ENCODE measurements at places on chromosomes 11 and 22.

DNA sequence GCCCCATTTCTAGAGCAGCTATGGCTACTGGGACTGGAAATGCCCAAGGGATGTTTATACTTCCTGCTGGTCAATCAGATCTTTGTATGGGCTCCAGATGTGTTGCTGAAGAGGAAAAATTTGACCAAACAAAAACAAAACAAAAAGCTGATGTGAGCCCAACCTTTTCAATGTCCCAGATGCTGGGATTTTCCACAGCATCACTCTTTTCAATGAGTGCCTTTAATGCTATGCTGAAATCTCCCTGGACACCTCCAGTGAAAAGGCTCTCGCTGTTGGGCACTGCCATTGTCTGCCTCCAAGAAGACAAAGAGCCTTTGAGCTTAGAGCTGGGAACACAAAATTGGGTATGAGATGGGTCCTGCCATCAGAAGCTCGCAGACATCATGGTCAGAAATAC lies 671.9 kb downstream of the NTM start:
- DNase-seq, result no peak

- DNase-seq, result no peak
Measured at GRCh38 chr11:36273110-36273509, 16.1 kb downstream of the COMMD9 start.

DNA sequence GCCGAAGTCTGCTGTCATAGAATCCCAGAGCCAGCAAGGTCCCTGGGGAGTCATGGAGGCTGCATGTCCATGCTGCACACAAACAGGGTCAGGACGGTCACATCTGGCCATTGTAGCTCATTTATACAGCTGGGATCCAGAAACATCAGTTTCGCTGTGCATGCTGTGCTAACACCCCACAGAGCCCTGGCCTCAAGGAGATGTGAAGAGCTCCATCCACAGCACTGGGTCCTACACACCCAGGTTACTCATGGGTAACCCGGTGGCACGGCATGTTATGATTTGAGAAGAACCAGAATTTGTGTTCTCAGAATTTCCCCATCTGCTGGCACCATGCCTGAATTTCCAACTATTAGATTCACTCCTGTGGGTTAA lies 146.3 kb upstream of the ARHGAP20 start:
- DNase-seq, result no peak

GRCh38 chr22:27865496-27865895 lies 53.6 kb downstream of the PITPNB start:
- DNase-seq, result no peak

DNA sequence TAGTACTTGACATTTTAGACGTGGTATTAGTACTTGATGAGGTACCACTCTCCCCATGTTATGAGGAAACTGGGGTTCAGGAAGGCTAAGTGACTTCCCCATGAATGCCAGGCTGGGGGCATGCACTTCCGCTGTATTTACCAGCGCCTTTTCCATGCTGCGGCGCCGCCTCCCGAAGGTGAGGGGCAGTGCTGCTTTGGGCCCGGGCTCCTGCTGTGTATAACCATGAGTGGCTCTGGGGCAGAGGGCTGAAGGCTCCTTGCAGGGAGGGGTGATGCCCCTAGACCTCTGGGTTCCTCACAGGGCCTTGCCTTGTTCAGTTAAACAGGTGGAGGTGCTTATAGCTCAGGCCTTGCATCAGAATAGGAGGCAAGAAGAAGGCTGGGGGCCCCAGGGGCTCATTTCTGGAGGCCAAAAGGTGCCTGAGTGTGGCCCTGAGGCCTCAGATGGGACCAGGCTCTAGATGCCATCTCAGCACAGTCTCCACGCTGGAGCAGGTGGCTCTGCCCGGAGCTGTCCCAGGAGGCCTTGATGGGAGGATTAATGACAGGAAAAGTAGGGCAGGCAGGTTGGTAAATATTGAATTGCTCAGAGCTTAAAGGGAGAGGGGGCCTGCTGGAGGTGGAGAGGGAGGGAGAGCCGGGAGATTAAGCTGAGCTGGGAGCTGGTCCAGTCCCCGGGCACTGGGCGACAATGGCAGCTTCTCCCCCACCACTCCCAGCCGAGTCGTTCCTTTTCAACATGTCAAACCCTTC lies 129.6 kb downstream of the CEP164 start:
- DNase-seq, result no peak

- no peak for DNase-seq
Measured at GRCh38 chr11:35009191-35009943, 92.9 kb downstream of the PDHX start.

DNA sequence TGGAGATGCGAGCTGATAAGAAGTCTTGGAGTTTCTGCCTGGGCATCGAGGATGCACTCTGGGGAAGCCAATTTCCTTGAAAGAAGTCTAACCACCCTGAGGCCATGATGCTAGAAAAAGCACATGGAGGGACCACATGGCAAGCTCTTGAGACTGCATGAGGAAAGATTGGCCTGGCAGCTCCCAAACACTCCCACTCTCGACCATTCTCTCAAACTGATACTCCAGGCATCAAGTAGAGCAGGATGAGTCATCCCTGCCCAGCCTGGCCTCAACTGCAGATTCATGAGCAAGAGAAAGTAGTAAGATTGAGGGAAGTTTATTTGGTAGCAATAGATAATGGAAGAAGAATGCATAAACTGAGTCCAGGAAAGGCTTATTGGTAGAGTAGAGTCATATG lies 194.3 kb downstream of the KIF18A start:
- DNase-seq, result no peak

DNA sequence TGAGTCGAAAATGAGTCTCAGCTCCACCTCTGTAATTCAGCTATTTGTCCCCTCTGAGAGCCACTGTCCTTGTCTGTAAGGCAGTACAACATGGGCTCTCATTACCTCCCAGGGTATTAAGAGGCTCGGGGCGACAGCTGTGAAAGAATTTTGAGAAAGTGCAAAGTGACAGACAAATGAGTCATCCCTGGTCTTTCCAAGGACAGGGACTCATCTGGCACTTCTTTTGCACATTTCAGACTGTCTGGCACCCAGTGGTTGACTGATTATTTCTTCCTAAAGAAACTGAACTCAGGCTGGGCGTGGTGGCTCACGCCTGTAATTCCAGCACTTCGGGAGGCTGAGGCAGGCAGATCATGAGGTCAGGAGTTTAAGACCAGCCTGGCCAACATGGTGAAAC lies 62.1 kb upstream of the ARFGAP3 start:
- DNase-seq, result no peak

DNA sequence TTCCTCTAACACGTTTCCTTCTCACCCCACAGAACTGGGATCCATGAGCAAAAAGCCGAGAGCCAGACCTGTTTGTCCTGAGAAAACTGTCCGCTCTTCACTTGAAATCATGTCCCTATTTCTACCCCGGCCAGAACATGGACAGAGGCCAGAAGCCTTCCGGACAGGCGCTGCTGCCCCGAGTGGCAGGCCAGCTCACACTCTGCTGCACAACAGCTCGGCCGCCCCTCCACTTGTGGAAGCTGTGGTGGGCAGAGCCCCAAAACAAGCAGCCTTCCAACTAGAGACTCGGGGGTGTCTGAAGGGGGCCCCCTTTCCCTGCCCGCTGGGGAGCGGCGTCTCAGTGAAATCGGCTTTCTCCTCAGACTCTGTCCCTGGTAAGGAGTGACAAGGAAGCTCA lies 24.0 kb downstream of the CD5 start:
- no peak for DNase-seq

GRCh38 chr22:37121887-37122591 lies 12.5 kb upstream of the TMPRSS6 start:
- peak; percentile 80 for DNase-seq

GRCh38 chr22:41537203-41537602 lies 7.1 kb downstream of the POLR3H start:
- DNase-seq, result no peak

DNA sequence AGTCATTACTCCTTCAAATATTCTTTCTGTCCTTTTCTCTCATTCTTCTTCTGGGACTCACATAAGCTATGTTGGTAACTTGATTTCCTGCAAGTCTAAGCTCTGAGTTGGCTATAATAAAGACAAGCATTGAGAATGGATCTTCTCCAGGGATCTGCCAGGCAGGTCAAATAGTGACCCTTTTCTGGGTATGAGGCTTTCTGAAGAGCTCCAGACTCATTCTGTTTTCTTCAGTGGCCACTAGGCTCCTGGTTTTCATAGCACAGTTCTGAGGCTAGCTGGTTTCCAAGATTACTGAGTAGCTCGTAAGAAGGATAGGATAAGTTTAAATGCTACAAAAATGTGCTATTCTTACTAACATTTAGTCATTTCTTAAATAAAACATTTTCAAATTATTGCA lies 38.3 kb downstream of the TMPRSS5 start:
- DNase-seq, result no peak

DNA sequence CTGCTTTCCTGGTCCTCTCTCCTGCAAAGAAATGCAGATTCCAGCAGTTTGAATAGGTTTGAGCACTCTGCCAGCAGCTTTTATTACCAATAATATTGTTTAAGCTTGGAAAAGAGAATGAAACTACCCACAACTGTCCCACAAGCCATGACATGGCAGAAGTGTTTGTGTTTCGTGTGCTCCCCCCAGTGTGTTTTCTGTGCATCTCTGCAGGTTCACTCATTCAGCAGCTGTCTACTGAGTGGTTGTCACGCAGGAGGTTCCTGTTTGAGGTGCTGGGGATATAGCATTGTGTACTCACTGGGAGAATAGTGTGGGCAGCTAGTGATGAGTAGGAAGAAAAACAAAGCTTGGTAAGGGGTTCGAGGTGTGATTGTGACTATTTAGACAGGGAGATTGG lies 55.3 kb upstream of the SUSD2 start:
- DNase-seq, result no peak

GRCh38 chr11:35997902-35998520 lies 54.1 kb downstream of the LDLRAD3 start:
- no peak for DNase-seq

DNA sequence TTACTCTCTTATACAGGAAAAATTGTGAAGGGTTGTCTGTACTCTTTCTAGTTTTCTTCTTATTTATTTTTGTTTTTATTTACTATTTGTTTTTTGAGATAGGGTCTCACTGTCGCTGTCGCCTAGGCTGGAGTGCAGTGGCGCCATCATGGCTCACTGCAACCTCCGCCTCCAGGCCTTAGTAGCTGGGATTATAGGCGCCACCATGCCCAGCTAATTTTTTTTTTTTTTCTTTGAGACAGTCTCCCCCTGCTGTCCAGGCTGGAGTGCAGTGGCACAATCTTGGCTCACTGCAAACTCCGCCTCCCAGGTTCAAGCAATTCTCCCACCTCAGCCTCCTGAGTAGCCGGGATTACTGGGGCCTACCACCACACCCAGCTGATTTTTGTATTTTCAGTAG lies 18.4 kb downstream of the CUL5 start:
- DNase-seq, result no peak

DNA sequence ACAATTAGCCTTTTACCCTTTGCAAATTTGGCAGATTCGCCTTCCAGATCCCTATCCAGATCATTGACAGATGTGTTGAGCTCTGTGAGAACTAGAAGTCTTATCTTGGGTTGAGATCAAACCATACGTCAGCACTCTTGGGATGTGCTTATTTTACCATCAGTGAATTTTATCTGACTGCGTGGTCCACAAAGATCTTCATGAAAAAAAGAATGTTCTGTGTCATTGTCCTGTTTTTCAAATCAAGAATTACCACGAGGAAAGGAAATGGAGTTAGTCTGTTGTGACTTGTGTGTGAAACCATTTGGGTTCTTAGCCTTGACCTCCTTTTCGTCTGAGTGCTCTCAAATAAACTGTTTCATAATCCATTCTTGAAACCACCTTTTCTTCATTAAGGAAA lies 86.2 kb upstream of the SORL1-AS1 start:
- no peak for DNase-seq

DNA sequence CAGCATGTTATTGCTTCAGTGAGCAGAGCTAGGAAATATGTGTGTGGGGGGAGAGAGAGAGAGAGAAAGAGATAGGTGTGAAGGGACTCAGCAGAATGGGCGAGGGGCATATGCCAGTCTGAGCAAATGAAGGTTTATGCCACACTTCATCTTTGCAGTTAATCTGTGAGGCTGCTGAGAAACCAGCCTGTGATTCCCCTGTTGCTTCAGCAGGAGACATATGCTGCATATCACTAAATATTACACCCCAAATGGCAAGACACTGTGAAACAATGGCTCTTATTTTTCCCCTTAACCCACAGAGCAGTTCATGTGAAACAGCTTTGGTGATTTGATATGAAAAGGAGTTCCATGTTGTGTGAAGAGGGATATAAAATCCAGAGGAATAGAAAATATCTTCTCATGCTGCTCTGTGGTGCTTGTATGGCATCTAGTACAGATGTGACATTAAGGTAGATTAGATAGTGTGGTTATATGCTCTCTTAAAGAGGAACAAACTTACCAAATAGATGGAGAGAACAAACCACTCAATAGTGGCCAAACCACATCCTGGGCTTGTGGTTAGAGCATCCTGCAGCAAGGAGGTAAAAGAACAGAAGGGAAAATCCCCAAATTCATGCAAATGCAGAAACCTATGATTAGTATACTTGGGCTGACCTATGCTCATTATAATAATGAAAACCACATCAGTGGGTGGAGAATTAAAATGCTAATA lies 864.2 kb downstream of the FAM181B start:
- peak; percentile 49 for DNase-seq

DNA sequence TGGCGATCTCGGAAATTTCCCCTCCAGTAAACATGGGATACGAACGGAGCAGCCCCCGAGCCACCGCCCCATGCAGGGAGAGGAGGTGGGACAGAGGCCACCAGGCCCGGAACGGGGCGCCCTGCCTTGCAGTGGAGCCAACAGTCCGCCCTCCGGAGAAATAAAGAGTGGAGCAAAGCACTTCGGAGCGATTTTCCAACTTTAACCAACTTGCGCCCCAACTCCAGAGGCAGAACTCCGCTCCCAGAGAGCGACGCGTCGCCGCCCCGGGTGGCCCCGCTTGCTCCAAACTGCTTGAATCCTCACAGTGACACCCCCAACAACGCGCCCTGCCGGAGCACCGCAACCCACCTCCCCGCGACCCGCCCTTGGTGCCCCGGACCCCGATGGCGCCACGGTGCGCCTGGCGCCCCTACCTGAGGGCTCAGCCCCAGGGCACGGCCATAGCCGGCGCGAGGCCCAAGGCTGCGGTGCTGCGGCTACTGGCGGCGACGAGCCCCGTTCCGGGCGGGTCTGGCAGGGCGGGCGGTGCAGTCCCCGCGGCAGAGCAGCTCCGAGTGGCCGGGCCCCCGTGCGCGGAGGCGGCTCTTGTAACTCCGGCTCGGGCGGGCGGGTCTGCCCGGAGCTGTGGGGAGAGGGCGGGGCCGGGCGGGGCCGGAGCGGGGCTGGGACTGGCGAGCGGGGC lies at the start of gene AHNAK:
Gene AHNAK, minus strand, starts transcription at position 563 of the 685 bp plus-strand sequence. CDS start 10,708 bp downstream, outside the sequence.
- DNase-seq, result no peak

GRCh38 chr22:36954251-36955014 lies 41.0 kb downstream of the CSF2RB start:
- DNase-seq, result no peak

GRCh38 chr11:6127881-6128280 lies 20.4 kb downstream of the OR56B4 start:
- DNase-seq, result no peak

GRCh38 chr22:40367342-40367741 lies 3.1 kb upstream of the SGSM3 start:
- no peak for DNase-seq

- no peak for DNase-seq
Measured at GRCh38 chr11:18394928-18395734, 768 bp downstream of the LDHA start.
